Renal cortical epithelial cell (primary cell): ENCODE measurements at places on chromosomes 2 and 18. TPM values are rescaled to one million over a fixed set of nuclear protein-coding genes. Genes with fewer than 3 reads are reported as not detected.

DNA sequence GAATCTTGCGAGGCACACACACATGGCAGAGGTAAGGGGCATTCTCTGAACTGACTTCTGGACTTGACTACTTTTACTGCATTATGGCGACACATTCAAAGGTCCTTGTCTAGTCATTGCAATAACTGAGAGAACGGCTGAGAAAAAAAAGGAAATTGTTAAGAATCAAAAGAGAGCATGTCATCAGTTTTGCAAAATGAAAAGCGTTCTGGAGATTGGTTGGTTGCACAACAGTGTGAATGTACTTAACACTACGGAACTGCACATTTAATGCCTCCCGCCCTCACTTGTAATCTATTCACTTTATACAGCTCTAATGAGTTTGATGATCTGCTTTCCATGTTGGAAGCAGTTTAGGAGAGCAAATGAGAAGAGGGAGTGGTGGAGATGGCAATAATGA is 68.5 kb upstream of the NFU1 start:
- DNase-seq = no peak

DNA sequence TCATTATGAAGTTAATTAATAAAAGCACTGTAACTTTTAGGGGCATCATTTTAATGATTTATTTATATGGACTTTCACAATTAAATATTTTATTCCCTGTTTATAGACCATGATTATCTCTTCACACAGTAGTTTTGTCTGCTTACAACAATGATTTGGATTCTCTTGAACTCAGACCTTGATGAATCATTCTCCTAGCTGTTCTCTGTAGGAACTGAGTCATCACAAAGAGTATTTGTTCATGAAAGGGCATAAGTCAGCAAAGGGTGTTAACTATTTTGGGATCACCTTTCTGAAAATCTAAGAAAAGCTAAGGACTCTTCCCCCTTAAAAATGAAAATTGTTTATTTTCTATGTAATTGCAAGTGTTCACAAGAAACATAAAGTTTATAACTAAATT is 461.1 kb upstream of the UBE2E3 start:
- peak; percentile 80 for DNase-seq

Gene UGT1A6
- 206 and 675 TPM in 2 replicates for total RNA-seq

Gene FAM228A
- 0.05 and 0.35 TPM in 2 replicates for total RNA-seq
